ENCODE measurements at places on chromosomes 2 and 18.

DNA sequence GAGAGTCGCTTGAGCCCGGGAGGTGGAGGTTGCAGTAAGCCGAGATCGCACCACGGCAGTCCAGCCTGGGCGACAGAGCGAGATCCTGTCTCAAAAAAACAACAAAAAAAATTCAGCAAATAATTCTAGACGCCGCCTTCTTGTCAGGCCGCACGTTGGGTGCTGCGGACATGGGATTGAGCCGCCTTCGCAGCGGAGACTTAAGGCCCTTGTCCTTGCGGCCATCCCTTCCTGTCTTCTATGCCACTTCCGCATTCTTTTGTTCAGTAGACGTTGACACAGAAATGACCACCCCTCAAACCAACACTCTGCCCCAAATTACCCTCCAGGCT, 15.8 kb downstream of the PTPN18 start:
- no peak for DNase-seq

- no peak for DNase-seq
These were observed 132.6 kb downstream of the NYAP2 start for GRCh38 chr2:225532096-225532495.

DNA sequence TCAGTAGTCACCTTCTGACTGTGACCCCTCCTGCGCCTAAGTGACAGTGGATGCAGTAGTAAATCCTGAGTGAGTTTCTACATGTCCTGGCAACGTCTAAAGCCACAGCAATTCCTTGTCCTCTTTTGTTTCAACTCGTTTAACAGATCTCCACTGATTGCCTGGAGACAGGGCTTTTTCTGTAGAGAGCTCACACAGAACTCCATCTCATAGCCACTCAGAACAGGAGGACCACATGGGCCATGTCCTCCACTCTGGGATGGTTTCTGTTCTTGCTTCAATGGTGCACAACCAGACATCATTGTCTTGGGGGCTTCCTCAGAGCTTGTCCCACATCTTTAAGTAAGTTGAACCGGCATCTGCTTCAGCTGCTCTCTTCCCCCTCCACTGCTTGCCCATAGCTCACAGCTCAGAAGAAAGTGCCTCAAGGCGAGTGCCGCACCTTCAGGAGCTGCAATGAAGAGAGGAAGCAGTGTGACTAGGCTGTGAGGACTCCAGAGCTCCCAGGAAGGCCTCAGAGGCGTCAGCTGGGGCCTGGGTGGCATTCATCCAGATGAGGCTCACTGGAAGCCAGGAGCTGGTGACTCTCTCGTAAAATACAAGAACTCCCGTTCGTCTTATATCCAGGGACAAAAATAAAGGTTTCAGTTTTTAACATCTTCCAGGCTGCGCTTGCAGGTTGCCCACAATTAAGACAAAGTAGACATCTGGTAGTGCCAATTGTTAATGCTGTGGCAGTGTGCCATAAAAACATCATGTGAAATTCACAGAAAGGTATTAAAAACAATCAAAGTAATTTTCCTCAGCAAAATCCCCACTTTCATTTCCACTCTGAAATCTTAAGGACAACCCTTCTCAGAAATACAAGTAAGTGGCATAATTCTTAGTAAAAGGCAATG, 37.3 kb downstream of the ST3GAL5 start:
- no peak for DNase-seq

- no peak for DNase-seq
These were observed 11.6 kb upstream of the ACKR3 start for GRCh38 chr2:236558036-236558435.

DNA sequence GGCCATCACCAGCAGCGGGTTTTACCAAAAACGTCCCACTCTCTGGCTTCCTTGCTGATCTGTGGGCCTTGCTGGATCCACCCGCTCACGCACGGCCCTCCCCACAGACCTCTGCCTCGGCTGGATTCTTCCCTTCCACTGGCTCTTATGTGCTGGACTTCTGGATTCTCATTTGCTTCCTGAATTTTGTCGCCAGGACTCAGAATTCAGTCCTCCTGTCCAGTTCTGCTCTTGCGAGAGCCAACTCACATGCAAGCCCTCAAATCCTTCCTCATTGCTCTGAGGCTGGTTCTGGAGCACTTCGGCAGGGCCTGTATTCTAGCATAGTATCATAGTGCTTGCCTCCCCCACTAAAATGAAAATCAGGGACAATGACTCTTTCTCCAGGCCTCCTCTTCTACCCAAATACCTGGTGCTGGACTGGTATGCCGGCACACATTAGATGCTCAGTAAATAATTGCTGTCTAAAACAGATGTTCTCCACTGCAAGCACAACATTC, 115.5 kb downstream of the ATL2 start:
- DNase-seq, result no peak

DNA sequence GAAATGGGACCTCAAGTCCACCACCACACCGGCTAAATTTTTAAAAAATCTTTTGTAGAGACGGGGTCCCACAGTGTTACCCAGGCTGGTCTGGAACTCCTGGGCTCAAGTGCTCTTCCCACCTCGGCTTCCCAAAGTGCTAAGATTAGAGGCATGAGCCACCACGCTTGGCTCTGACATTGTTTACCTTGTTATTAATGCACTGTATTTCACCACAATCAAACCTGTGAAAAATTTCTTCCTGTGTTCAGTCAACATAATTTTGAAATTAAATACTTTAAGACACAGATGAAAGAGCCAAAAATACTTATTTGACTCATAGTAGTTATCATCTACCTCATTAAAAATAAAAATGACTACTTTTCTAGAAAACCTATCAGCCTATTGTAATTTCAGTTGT, 16.0 kb upstream of the FAM124B start:
- no peak for DNase-seq

DNA sequence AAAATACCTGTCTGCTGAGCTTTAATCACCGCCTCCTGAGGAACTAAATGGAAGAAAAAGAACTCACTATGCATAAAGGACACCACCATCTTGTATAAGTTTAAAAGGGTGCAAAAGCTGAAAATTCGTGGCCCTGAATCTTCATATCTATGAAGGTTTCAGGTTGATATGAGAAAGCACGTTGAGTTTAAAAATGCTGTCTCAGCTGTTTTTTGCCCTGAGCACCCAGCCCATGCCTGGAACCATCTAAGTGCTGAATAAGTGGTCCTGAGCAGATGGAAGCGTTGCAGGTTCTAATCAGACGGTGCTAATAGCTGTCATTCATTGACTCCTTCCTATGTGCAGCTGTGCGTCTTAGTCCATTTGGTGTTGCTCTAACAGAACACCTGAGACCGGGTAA, 467.4 kb downstream of the EIPR1 start:
- DNase-seq, result no peak

GRCh38 chr18:79484661-79485621, 89.2 kb downstream of the NFATC1 start:
- no peak for DNase-seq

DNA sequence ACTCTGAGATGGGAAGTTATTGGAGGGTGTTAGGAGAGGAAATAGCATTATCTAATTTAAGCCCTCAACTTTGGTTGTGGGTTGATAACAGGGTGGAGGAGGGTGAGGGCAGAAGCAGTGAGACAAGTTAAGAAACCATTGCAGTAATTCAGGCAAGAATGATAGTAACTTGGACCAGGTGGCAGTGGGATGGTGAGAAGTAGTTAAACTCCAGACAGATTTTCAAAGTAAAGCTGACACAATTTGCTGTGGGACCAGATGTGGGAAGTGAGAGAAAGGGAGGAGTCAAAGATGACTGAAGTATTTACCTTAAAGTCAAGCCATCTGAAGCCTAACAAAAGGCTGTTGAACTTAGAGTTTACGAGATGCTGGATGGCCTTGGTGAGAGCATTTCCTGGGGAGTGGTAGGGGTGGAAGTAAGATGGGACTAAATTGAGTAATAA, 163.2 kb upstream of the KLF7 start:
- DNase-seq, result no peak

- DNase-seq, result no peak
These were observed 103.4 kb upstream of the CAPN13 start for GRCh38 chr2:30910686-30911085.

GRCh38 chr2:72901426-72901825, 14.2 kb downstream of the SPR start:
- DNase-seq, result no peak

- no peak for DNase-seq
These were observed 59.0 kb upstream of the LDLRAD4 start for GRCh38 chr18:13159579-13159978.

GRCh38 chr2:217685255-217685605, 317.6 kb downstream of the TNS1 start:
- no peak for DNase-seq

DNA sequence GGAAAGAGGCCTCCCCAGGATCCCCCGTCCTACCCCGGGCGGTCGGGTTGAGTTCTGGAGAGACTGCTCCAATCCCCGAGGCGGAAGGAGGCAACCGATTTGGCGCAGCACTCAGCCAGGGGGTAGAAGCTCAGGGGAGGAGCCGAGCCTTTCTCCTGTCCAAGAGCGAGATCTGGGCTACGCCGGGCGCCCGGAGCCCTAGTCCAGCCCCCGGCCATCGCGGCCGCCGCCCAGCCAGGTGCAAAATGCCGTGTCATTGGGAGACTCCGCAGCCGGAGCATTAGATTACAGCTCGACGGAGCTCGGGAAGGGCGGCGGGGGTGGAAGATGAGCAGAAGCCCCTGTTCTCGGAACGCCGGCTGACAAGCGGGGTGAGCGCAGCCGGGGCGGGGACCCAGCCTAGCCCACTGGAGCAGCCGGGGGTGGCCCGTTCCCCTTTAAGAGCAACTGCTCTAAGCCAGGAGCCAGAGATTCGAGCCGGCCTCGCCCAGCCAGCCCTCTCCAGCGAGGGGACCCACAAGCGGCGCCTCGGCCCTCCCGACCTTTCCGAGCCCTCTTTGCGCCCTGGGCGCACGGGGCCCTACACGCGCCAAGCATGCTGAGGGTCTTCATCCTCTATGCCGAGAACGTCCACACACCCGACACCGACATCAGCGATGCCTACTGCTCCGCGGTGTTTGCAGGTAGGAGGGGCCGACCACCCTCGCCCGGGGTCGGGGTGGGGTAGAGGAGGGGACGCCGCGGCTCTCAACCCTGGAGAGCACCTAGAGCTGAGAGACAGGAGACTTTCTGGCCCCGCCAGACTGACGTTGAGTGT, at the start of gene DYSF:
Gene DYSF, plus strand, starts transcription at position 158 of the 817 bp plus-strand sequence.
- no peak for DNase-seq

DNA sequence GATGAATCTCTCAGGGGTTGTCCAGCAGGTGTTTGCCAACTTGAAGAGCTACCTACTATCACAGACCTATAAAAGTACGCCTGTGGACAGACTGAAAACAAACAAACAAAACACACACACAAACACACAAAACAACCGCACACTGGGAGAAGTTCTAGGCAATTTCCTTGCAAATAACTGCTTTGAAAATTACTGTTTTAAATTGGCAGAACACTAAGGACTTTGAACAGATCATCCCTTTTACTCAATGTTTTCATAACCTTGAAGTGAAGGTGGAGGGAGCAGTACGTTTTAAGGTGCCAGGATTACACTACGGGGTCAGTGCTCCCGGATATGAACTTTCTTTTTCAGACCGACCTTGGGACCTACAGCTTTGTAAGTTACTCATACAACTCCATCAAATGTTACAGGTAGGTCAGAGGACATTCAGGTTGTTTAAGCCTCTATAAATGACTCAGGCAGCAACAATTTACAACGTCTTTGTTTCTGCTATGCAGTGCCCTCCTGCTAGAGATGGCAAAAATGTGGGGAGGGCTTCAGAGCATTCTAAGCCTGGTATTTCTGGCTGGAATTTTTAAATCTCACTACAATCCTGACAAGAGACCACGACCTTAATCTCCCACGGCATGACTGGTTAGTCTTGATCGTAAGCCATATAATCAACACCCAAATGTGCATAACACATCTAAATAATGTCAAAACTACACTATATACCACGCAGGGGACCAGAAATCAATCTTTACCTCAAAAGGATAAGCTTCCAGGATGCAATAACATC, 1.4 kb upstream of the SLC20A1 start:
- DNase-seq, result no peak

GRCh38 chr18:79583984-79584401, 95.6 kb upstream of the CTDP1 start:
- DNase-seq, result no peak

GRCh38 chr2:168718622-168719021, 83.8 kb upstream of the NOSTRIN start:
- DNase-seq, result no peak

DNA sequence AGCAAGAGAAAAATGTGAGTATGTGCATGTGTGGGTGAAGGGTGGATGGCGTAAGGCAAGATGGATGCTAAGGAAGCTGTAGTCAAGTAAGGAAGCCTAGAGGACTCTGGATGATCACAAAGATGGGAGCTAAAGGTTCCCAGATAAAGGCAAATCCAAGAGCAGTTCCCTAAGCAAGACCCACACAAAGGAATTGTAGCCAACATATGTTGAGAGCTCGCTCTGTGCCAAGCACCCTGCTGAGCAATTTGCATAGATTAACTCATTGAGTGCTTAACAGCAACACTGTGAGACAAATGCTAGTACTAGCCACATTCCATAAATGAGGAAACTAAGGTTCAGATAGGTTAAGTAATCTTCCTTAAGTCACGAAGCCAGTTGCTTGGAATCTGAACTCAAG, 132.6 kb downstream of the C1D start:
- DNase-seq, result no peak

GRCh38 chr2:32835148-32835547, 111.6 kb upstream of the LTBP1 start:
- DNase-seq, result no peak

GRCh38 chr18:21298351-21298750, 56.3 kb downstream of the GREB1L start:
- no peak for DNase-seq

- DNase-seq, result no peak
These were observed 85.4 kb downstream of the FMNL2 start for GRCh38 chr2:152420363-152420762.

DNA sequence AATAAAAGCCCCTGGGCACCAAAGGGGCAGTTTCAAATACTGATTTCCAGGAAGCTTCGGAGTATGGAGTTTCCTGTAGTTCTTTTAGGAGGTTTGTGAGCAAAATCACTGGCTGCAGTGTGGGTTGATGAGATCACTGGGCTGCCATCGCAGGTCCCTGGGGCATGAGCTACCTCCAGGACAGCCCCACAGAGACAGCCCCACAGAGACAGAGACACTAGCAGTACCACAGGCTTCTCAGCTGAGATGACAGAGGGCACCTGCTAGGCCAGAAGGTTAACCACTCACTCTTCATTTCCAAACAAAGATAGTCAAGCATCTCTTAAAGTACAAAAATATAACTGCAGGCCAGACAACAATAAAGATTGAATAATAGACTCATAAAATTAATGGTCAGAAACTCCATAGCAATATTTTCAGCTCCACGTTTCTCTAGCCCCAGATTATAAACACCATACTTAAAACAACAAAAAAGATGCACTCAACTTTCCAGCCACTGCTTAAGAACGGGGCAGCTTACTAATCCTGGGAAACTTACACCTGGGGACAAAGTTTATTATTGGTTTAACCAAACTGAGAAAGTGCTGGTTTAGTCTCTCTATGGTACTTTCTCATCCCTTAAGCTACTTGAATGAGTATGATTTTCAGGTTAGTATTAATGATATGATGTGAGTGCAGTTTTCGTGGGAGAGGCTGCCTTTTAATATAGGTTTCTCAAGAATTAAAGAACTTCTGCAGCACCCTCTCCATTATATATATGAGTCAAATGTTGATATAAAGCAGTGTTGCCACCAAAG, 11.6 kb downstream of the AFF3 start:
- DNase-seq, result no peak

GRCh38 chr2:155502766-155503165, 804.3 kb downstream of the KCNJ3 start:
- no peak for DNase-seq

All from activated T-cell treated with anti-CD3 and anti-CD28 coated beads for 24 hours (primary cell).